ENCODE measurements at places on chromosomes 11 and 22.

DNA sequence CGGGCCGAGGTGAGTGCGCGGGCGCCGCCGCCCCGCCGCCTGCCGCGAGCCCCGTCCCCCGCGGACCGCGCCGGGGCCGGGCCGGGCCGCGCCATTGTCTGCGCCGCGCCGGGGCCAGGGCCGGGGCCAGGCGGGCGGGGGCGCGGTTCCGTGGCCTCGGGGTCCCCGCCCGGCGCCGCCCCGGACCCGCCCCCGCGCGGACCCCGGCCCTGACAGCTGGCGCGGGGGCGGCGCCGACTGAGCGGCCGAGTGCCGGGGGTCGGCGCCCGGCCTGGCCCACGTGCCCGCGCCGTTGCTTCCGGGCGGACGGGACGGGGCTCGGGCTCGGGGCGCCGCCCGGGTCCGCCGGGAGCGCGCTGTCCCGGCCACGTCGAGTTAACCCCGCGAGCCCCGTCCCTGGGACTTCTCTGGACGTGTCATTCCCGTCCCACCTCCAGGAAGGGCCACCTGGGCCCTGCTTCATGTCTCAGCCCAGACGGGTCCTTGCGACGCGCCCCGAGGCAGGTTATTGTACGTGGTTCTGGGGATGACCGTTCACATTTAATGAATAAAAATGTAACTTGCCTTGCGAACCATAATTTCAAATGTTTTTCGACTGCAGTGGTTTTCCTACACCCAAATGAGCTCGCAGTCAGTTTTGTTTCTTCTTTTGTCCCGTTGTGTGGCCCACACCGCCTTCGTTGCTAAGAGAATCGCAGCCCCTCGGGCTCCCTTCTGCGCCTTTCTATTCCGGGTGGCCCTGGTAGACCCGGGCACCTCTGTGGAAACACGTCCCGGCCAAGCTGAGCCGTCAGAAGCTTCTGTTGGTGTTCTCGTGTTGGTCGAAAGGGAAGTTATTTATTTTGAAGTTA, 562 bp downstream of the ZBED4 start:
- no peak for DNase-seq

DNA sequence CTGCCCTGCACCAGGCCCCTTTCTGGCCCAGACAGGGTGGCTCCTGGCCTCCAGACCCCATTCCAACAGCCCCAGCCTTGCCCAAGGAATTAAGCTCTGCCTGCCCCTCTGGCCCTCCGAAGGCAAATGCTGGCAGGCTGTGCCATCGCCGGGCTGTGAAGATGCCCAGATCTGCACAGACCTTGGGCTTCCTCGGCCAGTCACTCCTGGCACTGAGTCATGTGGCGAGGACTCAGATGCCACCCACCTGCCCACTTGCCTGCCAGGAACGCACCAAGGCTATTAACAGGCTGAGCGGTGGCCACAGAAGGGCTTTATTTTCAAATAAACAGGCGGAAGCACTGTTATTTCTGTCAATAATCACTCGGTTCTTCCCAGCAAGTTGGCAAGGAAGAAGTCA, 50.3 kb upstream of the TTLL12 start:
- no peak for DNase-seq

GRCh38 chr11:63501236-63501635, 4.6 kb upstream of the LGALS12 start:
- no peak for DNase-seq

DNA sequence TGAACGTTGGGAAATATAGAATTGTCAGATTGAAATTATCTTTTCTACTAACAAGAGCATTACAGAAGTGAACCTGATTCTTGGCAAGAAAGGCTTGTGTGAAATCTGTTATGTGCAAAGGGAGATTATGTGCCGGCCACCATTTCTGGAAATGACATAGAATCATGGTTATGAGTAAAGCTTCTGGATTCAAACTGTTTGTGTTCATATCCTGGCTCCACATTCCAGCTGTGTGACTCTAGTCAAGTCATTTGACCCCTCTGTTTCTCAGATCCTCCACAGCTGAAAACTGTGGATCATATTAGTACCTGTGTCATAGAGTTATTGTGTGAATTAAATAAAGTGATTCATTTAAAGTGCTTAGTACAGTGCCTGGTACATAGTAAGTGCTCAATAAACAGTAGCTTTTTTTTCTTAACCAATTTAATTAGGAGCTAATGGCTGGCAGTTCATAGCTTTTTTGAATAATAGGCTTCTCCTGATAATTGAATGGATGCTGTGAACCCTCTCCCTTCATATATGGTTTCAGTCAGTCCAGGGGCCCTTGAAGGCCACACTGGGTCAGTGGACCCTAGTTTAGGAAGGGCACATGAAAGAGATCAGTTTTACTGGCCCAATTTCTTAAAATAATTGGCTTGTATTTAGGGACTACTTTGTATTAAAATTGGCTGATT, 34.6 kb downstream of the EHF start:
- no peak for DNase-seq

DNA sequence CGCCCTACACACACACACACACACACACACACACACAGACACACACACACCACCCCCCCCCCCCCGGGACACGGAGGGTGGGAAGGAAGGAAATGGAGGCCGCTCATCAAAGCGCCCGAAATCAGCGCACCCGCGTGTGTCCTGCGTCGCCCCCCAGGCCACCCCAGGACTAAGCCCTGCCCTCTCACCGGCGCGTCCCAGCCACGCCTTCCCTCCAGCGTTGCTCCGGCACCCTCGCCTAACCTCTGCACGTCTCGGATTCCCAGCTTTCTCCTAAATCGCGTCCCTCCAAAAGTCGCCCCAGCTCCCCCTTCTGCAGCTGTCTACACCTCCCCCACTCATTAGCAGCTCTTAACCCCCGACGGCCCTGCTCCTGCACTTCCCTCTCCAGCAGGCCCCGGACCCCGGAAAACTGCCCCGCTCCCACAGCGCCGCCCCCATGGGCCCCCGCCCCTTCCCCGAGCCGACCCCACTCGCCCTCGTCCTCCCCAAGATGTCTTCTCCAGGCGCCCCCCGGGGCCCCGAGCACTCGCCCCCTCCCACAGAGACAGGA, 557 bp downstream of the PACSIN2 start:
- peak; percentile 13 for DNase-seq

GRCh38 chr22:21041937-21042336, 3.8 kb upstream of the LRRC74B start:
- DNase-seq = no peak

- no peak for DNase-seq
Observed at GRCh38 chr11:65424205-65425104, 1.9 kb downstream of the NEAT1 start.

- DNase-seq = no peak
Observed at GRCh38 chr11:131537196-131537595, 166.8 kb downstream of the NTM start.

DNA sequence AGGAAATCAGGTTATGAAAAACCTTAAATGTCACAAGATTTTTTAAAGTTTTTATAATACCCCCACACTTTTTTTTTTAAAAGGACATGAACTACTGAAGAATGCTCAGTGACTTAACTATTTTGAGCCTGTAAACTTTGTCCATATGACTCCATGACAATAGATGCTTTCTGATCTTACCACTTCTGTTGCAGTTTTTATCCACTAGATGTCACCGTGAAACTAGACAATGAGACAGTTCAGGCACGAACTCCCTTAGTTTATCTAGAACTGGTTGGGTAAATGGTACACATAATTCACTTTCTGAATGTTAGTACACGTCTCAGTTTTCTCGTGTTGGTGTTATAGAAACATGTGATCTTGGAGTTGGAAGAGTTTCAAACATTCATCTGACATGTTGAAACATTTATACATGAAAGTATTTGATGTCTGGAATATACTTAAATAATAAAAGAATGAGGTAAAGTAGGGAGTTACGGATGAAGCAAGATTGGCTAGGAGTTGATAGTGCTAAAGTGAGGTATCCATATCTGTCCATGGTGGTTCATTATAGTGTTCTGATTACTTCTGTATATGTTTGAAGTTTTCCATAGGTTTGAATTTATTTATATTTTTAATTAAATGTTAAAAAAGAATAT, 8.1 kb downstream of the CCDC15 start:
- no peak for DNase-seq

GRCh38 chr22:46050916-46051614, 74.1 kb upstream of the WNT7B start:
- DNase-seq = no peak

GRCh38 chr11:113199866-113200265, 114.5 kb upstream of the TTC12 start:
- DNase-seq = no peak

- no peak for DNase-seq
Observed at GRCh38 chr11:121240650-121241303, 51.8 kb upstream of the SC5D start.

DNA sequence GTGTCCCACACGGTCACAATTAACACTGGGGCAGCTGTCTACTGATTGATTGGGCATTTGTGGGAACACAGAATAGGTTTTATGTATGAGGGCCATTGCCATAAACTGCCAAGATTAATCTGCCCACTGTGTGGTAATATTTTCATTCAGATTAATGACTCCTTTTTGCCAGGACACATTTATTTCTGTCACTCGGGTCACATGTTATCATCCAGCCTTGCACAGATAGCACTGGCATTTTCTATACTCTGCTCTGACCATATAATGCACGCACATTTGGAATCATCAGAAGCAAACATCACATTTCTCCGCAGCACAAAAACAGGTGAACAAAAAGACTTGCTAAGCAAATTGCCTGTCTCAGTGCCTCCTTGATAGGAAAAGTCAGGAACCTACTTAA, 138.3 kb downstream of the CADM1 start:
- DNase-seq = no peak

- no peak for DNase-seq
Observed at GRCh38 chr11:706957-707816, 1.2 kb downstream of the EPS8L2 start.

GRCh38 chr11:131916638-131917037, 546.2 kb downstream of the NTM start:
- no peak for DNase-seq

- no peak for DNase-seq
Observed at GRCh38 chr11:68370211-68371111, 58.1 kb downstream of the LRP5 start.

GRCh38 chr11:112481431-112481830, 220.8 kb upstream of the PLET1 start:
- no peak for DNase-seq

DNA sequence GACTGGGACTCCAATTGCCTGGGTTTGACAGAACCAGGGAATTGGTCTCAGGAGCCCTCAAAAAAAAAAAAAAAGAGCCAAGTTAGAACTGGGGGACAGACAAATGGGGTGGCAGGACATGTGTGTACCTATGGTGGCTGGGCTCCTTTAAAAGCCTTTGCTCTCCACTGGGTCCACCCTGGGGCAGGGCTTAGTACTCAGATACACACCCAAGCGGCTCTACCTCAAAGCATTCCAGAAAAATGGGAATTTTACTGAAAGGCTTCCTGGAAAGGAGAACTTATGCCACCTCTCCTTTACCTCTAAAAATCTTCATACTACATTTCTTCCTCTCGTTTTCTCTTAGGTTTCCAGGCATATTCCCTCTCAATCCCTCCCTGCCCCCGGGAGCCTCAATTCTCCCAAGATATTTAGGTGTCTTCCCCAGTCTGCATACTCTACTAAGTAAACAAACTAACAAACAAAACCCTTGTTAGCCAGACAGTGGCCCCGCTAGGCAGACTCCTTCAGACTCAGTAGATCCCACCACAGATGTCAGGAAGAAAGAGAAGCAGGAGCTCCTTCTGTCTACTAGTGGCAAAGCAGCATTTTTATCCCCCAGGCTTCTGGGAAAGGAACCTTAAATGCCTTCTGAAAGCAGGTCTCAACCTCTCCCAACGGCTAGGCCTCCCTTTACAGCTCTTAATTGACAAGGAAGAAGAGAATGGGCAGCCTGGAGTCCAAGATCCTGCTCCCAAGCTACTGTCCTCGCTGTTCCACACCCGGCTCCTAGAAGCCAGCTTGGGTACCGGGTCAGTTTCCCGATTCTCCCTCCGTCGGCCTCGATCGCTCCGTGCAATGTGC, 653 bp downstream of the PCSK7 start:
- no peak for DNase-seq

- no peak for DNase-seq
Observed at GRCh38 chr11:8102965-8103364, 22.0 kb downstream of the TUB start.

GRCh38 chr11:6225024-6225423, 9.4 kb downstream of the FHIP1B start:
- DNase-seq = no peak

DNA sequence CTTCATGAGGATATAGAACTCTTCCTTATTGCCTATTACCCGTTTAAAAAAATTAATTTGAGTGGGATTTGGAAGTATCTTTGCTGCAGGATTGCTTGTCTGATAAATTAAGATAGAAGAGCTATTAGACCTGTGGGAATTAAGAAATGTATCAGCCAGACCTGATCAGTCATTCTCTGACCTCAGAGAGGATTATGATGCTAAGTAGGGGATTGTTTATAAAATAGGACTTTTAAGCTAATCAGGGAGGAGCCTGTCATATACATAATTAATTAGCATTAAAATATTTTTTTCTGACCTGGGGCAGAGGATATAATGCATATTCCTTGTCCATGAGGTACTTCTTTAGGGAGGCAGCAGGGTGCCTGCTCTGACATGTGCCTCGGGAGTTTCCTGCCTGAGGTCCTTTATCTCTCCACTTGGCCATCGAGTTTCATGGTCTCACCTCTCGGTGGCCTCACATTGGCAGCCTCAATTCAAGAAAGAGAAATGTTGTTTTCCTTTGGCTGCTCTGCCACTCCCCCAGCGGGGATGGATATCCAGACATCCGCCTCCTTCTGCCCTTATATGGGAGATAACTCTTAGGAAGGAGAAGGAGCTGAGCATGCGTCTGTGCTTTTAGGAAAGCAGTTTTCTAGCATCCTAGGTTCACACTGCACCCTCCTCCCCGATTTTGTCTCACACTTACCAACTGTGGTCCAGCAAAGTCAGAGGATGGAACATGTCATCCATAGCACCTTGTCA, 41.1 kb downstream of the DIXDC1 start:
- DNase-seq = no peak

DNA sequence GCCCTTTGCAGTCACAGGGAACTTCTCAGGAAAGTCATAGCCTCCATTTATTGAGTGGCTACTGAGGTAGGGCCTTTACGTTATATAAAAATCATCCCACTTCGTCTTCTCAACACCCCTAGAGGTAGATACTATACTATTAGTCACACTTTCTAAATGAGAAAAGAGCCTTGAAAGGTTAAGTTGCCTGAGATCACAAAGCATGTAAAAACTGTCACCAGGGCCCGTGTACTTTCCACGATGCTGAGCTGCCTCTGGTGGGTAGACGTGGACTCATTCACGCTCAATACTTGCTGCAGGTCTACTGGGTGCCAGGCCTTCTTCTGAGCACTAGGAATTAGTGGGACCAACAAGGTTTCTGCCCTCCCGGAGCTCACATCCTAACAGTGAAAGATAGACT, 16.3 kb downstream of the CHRDL2 start:
- no peak for DNase-seq

GRCh38 chr22:22733881-22734373, 89.5 kb downstream of the GGTLC2 start:
- no peak for DNase-seq

DNA sequence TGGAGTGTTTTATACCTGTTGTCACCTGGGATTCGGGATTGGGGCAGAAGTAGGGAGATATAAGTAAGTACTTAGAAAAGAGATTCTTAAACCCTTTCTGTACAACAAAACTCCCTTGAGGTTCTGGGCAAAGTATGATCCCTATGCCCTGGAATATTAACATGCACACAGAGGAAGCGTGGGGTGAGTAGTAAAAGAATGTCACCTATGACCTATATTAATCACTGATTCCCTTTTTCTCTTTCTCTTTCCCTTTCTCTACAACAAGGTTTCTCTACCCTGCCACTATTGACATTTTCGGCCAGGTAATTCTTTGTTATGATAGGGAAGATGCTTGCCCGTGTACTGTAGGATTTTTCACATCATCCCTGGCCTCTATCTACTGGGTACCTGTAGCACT, 209.7 kb upstream of the PLET1 start:
- DNase-seq = no peak
